ENCODE measurements at places on chromosomes 4 and X. TPM values are rescaled to one million over a fixed set of nuclear protein-coding genes. Genes with fewer than 3 reads are reported as not detected.

Gene C4orf51
- total RNA-seq: not detected

Gene TSPAN6
- 15.0 TPM for total RNA-seq

Gene TASL
- total RNA-seq: not detected

- H3K4me3 ChIP-seq: no peak overlapping the region
- no peaks in the 10 kb centered on the region for H3K27me3 ChIP-seq
- H3K36me3 ChIP-seq: no peaks in the 10 kb centered on the region
Observed at GRCh38 chr4:141473026-141473540, 163.3 kb upstream of the IL15 start.

DNA sequence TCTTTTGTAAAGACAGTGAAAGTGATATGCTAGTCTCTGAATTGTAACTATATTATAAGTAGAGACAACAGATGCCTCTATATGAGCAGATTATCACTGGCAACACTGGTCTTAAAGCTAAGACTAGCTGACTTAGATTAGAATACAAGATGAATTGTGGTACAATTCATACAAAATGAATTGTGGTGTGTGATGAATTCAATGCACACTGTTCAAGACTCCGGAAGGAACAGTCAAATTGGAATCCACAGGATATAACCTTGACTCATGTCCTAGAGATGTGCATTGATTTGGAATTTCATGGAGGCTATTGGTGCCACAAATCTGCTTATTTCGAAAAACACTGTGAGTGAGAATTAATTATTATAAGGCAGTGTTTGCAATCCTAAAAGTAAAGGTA lies 701.8 kb downstream of the PCDH7 start:
- H3K4me3 ChIP-seq: no peak overlapping the region
- no peak for DNase-seq
- no peaks in the 10 kb centered on the region for H3K4me1 ChIP-seq

DNA sequence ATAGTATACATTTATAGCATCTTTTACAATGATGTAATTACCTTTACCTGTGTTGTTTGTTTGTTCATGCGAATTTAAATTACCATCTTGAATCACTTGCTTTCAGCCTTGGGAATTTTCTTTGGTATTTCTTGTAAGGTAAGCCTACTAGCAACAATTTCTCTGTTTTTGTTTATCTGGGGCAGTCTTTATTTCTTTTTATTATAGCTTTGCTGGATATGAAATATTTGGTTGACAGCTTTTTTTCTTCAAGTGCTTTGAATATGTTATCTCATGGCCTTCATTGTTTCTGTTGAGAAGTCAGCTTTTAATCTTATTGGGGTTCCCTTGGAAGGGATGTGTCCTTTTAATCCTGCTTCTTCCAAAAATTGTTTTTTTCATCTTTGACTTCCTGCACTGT lies 292.8 kb upstream of the EDA2R start:
- no peaks in the 10 kb centered on the region for H3K27me3 ChIP-seq
- H3K36me3 ChIP-seq: no peaks in the 10 kb centered on the region
- H3K27ac ChIP-seq: no peak overlapping the region
- no peak for DNase-seq
- H3K4me1 ChIP-seq: no peaks in the 10 kb centered on the region

Measured in suprapubic skin (tissue), 4 donors.